ENCODE measurements at places on chromosomes 7 and 10.

GRCh38 chr10:97445357-97445721 lies 467 bp downstream of the EXOSC1 start:
- no peak for DNase-seq

- no peak for DNase-seq
Observed at GRCh38 chr10:131662851-131663250, 238.0 kb upstream of the PPP2R2D start.

- no peak for DNase-seq
Observed at GRCh38 chr10:10975647-10976046, 42.0 kb upstream of the CELF2 start.

- DNase-seq = no peak
Observed at GRCh38 chr10:123636598-123637325, 29.4 kb upstream of the GPR26 start.

- no peak for DNase-seq
Observed at GRCh38 chr10:43843321-43844101, 194.8 kb upstream of the ZNF32 start.

GRCh38 chr10:123309731-123310130 lies 155.5 kb downstream of the BUB3 start:
- DNase-seq = no peak

- DNase-seq = no peak
Observed at GRCh38 chr7:41910940-41911600, 208.2 kb upstream of the INHBA start.

DNA sequence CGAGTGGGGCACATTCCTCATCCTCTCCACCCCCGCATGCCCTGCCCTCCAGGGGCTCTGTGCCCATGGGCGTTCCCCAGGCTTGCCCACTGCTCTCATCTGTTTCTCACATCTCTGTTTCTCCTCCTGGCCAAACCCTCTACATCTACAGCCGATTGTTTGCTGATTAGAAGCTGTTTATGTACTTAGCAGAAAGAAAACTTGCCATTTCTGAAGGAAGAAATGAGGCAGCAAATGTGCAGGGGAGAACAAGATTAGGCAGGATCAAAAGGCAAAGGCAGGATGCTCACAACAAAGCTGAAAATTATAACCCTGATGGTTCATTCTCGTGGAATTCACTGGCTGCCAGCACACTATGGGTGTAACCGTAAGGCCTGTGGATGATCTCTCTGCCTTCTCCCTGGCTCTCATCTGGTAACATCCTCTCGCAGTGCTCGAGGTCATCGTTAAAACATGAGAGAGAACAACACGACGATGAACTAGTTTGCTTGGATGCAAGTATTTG lies 111.6 kb upstream of the KLF14 start:
- DNase-seq = no peak

DNA sequence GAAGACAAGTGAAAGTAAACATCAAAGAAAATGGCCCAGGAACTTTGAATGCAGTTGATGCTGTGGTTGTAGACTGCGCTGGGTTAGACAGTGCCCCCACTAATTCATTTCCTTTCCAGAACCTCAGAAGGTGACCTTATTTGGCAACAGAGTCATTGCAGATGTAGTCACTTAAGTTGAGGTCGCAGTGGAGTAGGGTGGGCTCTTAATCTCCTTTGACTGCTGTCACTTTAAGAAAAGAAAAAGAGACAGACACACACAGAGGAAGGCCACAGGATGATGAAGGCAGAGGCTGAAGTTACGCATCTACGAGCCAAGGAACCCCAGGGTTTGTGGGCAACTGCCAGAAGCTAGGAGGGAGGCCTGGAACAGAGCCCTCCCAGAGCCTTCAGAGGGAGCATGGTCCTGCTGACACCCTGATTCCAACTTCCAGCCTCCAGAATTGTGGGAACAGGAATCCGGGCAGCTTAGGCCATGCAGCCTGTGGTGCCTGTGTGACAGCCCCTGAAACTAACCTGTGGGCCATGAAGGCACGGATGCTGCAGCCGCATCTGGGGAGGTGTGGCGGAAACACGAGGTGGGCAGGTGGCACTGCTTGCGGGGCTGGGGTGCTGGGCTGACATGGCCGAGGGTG lies 107.6 kb downstream of the PRKAG2 start:
- DNase-seq = no peak

DNA sequence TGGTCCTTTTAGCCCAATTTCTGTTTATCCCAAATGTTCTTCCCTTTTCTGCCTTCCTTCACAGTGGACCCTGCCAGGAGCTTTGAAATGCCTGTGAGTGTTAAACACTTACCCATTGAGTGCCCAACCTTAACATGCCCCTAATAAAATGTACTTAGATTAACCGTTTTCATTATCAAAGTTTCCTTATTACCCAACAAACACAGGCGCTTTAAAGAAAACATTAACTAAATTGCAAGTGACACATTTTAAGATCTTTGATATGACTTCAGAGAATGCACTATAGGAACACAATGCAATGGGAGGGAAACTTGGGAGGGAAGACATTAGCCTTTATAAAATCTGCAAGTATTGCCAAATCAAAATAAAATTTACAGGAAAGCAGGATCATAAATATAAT lies 177.0 kb downstream of the CFTR start:
- DNase-seq = no peak
